ENCODE measurements at places on chromosomes 13 and 19.

DNA sequence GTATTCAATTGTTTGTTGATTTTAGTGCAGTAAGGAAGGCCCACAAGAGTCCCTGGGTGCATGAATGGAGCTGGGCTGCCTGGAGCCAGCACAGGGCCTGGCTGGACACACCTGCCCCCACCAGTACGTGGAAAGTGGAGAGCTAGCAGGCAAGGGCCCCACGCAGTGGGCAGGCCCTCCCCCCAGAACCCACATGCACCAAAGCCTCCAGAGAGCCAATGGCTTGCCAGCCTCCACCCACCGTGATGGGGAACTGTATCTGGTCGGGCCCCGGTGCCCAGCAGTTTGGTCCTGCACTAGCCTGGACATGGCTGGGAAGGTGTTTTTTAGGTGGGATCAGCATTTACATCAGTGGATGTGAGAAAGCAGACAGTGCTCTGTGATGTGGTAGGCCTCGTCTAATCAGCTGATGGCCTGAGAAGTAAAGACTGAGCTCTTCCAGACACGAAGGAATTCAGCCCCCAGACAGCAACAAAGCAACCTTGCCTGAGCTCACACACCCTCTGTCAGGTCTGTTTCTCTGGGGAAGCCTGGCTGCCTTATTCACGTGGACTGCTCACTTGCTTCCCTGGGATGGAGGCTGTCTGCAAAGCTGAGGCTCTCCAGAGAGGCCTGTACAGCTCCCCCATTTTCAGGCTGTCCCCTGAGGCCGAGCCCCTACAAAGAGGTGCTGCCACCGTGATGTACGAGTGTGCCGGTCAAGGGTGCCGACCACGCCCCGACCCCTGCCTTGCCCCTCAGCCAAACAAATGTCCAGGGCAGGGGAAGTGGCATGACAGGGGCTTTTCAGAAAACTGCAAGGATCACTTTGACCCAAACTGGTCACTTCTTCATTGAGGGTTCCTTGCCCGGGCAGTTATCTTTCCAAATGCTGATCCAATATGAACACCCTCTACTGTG lies 27.5 kb downstream of the RAB20 start:
- no peak for DNase-seq

- no peak for DNase-seq
Measured at GRCh38 chr19:38139122-38139521, 84.9 kb downstream of the DPF1 start.

DNA sequence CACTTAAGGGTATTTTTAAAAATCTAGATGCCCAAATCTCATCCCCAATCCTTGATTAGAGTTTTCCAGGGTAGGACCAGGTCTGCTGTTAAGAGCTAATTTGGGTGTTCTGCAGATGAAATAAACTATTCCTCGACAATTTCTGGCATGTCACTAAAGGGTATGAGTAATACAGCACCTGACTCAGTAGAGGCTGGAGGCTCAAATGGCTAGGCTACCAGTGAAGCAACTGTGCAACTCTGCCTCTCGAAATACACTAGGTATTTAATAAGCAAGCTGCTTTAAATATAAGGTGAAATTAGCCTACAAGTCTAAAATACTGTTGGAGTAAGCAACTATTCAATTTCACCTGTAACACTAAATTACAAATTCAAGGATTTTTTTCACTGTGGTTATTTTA lies 1.5 kb downstream of the RNF6 start:
- no peak for DNase-seq

DNA sequence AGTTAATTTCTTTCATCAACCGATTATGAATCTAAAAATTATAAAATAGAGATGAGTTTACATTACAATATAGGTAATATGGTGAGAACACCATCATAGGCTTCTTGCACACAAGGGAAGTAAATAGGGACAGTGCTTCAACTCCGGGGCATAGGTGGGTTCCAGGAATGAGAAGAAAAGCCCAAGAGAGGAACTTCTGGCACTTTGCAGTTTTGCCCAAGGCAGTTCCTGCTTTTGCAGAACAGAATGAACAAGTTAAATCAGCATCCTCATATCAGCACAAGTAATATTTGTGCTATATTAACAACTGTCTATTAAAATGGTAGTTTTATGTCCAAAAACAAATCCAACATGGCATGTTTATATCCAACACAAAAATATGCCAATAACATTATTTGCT lies 60.1 kb downstream of the DACH1 start:
- no peak for DNase-seq

GRCh38 chr19:54682306-54682856 lies 19.6 kb downstream of the LILRB4 start:
- DNase-seq: no peak

DNA sequence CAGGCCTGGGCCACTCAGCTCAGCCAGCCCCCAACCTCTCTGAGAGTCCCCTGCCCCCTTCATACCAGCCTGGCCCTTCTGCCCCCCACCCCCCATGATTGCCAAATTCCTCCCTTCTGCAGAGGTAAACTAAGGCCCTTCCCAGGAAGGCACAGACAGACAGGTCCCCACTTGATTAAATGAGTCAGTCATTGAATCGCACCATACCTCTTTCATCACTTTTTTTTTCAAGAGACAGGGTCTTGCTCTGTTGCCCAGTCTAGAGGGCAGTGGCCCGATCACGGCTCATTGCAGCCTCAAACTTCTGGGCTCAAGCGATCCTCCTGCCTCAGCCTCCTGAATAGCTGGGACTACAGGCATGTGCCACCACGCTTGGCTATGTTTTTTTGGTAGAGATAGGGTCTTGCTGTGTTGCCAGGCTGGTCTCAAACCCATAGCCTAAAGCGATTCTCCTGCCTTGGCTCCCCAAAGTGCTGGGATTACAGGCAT lies 6.0 kb downstream of the PODNL1 start:
- DNase-seq: no peak

DNA sequence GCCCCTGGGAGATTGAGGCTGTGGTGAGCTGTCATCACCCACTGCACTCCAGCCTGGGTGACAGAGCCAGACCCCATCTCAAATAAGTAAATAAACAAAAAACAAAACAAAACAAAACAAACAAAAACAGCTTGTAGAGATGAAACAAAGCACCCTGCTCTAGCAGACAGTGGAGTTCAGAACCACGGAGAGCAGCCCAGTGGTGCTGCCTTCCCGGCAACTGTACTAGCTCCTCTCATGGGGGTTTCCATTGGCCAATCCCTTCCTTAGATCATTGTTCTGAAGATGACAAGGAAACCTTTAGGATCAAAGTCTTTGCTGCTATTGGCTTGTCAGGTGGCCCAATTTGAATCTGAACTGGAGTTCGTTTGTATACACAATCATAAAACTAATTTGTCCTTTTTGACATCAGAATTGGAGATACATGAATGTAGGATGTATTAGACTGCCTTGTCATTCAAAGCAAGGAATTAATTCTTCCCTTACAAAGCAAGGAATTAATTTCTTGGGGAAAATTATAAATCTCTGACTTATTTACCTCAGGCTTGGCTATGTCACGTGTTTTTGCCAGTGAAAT lies 19.7 kb upstream of the SYCN start:
- DNase-seq: no peak

- DNase-seq: no peak
Measured at GRCh38 chr19:32265995-32266394, 79.4 kb upstream of the ZNF507 start.

- DNase-seq: no peak
Measured at GRCh38 chr13:21576426-21576825, 27.5 kb downstream of the MICU2 start.

- DNase-seq: no peak
Measured at GRCh38 chr13:75797239-75797638, 161.1 kb downstream of the LMO7 start.

DNA sequence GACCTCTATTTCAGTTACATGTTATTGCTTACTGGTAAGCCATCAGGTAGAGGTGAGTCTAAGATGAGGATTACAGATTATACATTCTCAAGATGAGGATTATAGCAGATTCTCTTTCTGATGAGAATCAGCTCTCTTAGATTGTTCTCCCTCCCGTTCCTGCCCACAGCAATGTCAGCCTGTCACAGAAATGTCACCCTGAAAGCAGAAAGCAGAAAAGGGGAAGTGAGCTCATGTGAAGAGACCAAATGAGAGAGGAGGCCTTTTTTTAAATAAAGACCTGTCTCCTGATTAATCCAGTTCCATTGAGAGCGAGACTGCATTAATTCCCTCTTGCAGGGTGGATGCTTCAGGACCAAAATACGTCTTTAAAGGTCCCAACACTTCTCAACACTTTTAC lies 445.6 kb downstream of the KCTD12 start:
- no peak for DNase-seq

GRCh38 chr19:44824761-44825160 lies 15.9 kb downstream of the BCAM start:
- no peak for DNase-seq

- DNase-seq: no peak
Measured at GRCh38 chr13:33740134-33740538, 77.8 kb upstream of the RFC3 start.

- no peak for DNase-seq
Measured at GRCh38 chr19:23996549-23996948, 81.9 kb downstream of the ZNF726 start.

GRCh38 chr13:113781571-113781970 lies 22.5 kb downstream of the TMEM255B start:
- DNase-seq: no peak
